ENCODE measurements at places on chromosomes 2 and 18. TPM values are rescaled to one million over a fixed set of nuclear protein-coding genes. Genes with fewer than 3 reads are reported as not detected.

Gene ANKRD30B
- total RNA-seq, result under 0.01 TPM

Gene BABAM2
- 13.1 TPM for total RNA-seq

Gene IL37
- total RNA-seq, result not detected

Gene RAX
- total RNA-seq, result not detected

Gene PAIP2B
- total RNA-seq, result 2.0 TPM

Gene CASP8
- 8.8 TPM for total RNA-seq

Gene ATOH8
- 36.4 TPM for total RNA-seq

Gene KCNG2
- total RNA-seq, result 0.43 TPM

Gene ABCB11
- not detected for total RNA-seq

Gene RNF125
- total RNA-seq, result 3.9 TPM

Gene VAMP5
- total RNA-seq, result 119 TPM

Gene PSD4
- total RNA-seq, result 0.77 TPM
